ENCODE measurements at places on chromosomes 1 and 21. TPM values are rescaled to one million over a fixed set of nuclear protein-coding genes. Genes with fewer than 3 reads are reported as not detected.

The ADORA1 gene
- total RNA-seq = 8.6 TPM

The C1orf210 gene
- not detected for total RNA-seq

The ZSWIM5 gene
- total RNA-seq = 0.29 TPM

The CCDC27 gene
- total RNA-seq = not detected

The SYT14 gene
- total RNA-seq = 1.8 TPM

The AMY2A gene
- not detected for total RNA-seq

The GCSAML gene
- total RNA-seq = not detected

The PPM1J gene
- 2.2 TPM for total RNA-seq

The ITLN1 gene
- not detected for total RNA-seq

The CRYAA gene
- total RNA-seq = not detected

The SELL gene
- total RNA-seq = 0.05 TPM

The FAM110D gene
- total RNA-seq = 4.1 TPM

The PLA2G2C gene
- not detected for total RNA-seq

The MPC2 gene
- total RNA-seq = 29.5 TPM

The BNIPL gene
- not detected for total RNA-seq

DNA sequence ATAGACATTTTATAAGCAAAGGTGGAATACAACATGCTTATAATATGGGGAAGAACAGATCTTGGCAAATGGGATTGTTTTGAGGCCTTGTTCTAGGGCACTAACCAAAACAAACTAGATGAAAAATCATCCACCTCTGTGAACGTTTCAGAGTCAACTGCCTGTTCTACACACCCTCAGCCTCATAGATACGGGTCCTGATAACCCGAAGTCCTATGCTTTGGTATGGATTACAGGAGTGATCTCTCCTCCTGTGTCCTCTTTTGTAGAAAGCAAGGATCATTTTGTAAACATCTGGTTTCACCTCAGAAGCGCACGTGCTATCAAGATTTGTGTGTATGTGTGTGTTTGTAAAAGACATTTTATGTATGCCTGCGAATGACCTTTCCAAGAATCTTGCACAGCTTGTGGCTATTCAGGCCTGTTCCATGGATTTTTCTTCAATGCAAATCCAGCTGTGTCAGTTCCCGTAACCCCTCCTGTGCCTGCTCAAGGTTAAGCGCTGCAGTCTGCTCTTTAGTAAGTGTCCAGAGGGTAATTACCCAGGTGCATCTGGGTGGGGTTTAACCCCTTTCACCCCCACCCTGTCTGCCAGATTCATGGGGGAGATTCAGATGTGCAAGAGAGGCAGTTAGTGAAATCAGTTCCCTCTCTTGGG, 132.4 kb downstream of the ROR1 start:
- DNase-seq = no peak

DNA sequence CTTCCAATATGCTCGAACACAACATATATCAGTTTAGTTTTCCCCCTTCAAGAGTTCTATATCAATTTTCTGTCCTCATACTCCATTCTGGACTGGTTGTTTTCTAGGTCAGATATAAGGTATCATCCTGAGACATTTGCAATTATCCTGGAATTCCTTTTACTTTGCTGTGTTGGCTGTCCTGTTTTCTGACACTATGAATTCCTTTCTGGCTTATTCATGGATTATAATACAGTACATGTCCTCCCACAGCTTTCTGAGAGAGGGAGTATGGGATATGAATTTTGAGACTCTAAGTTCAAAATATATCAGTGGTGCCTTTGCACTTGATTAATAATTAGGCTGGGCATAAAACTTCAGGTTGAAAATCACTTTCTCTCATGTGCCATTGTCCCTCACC, 11.9 kb downstream of the PHTF1 start:
- no peak for DNase-seq

- DNase-seq = no peak
These were observed 21.1 kb upstream of the OR10J5 start for GRCh38 chr1:159556931-159557369.

- peak; percentile 92 for DNase-seq
These were observed 2.5 kb upstream of the MEF2D start for GRCh38 chr1:156502894-156503697.

- no peak for DNase-seq
These were observed 6.3 kb upstream of the CHI3L2 start for GRCh38 chr1:111221276-111221632.

DNA sequence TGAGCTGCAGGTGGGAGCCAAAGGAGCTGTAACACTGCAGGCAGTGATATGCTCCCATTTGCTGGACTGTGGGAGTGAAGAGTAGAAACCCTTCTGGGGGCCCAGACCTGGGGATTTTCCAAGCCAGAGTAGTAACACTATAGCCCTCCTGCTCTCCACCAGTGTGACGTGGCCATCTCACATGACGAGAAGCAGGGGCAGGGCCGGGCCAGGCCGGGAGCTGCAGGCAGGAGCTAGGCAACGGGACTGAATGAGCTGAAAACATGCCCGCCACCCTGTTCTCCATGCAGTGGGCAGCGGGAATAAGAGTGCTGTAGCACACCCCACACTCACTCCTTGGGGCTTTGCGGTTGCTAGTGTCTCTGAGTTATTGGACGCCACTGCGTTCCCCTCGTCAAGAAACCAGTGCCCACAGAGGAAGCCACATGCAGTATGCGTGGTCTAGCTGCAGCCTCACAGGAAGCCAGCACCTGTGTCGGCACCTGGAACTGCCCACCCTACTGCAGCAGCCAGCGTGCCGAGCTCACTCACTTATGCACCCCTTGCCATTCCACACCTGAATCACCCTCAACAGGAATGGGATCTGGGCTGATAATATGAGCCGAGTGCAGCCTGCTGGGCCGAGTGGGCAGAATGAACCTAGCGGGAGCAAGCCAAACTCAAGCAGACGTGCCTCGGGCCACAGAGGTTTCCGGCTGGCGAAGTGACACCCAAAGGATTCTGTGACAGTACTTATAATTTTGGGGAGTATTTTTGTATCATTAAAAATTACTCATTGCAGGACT, 1389.6 kb downstream of the KCNT2 start:
- DNase-seq = no peak

- no peak for DNase-seq
These were observed 5.9 kb upstream of the SLC6A17 start for GRCh38 chr1:110144366-110144765.

DNA sequence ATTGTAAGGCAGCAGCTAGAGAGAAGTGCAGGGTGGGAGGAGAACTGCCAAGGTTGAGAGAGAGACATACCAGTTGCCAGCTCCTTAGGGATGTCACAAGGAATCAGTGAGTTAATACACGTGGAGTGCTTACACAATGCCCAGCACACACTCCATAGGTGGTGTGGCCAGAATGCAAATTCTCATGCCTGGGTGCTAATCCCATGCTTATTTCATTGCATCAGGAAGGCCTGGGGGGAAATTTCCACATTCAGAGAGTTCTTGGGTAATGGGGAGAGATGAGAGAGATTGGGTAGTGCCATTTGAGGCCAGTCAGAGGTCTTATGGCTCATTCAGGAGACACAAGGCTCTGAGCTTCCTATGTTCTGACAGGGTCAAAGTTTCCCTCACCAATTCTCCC, 38.7 kb downstream of the GJA5 start:
- no peak for DNase-seq

- DNase-seq = no peak
These were observed 28.2 kb downstream of the NAV1 start for GRCh38 chr1:201566933-201567801.

GRCh38 chr1:154193821-154194220, 1.9 kb upstream of the TPM3 start:
- DNase-seq = no peak

GRCh38 chr1:179493323-179493722, 82.4 kb downstream of the NPHS2 start:
- DNase-seq = no peak

- no peak for DNase-seq
These were observed 184.5 kb upstream of the KAZN start for GRCh38 chr1:14413819-14414490.

DNA sequence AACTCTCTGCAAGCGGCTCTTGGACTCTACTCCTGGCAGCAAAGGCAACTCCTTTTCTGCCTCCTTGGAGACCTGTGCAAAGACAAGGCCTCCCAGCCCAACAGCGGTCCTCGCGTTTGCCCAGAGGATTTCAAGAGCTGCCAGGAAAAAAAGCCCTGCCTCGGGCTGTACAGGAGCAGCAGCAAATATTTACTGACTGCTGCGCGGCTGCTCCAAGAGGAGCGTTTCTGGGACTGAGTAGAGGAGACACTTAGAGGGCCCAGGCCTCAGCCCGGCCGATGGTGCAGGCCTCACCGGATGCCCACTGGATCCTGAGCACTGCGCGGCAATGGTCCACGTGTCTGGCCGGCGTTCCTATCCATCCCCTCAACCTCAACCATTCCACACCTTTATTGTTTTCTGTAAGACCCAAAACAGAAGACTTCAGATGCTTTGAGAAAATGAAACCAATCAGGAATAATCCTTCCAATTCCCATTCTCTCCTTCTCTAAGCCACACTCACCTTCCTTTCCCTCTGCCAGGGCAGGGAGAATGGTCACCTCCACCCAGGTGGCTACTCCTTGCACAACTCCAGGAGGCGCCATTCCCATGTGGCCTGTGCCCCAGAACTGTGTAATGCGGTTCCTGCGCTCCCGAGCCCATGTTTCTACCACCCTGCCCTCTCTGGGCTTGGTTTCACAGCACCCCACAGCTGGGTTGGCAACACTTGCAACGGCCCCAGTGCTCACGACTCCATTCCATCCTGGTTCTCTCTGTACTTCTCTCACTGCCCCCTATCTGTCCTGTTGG, 215.8 kb downstream of the TRABD2B start:
- DNase-seq = no peak

DNA sequence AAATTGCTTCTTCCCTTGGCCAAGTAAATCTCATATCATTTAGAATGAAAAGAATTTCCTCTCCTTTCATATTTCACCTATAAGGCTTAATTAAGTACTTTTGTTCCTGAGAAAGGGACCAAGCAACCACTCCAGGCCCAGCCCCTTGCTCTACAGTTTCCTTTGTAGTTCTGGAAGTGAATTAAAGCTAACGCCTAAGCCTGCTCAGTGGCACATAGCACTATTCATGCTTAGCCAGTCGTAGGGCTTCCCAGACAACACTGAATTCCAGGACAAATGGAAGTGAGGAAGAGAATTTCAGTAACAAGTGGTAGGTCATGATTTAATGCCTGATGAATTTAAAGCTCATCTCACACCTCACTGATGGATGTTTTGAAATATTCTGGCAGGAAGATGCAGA, 73.3 kb downstream of the RPAP2 start:
- no peak for DNase-seq

DNA sequence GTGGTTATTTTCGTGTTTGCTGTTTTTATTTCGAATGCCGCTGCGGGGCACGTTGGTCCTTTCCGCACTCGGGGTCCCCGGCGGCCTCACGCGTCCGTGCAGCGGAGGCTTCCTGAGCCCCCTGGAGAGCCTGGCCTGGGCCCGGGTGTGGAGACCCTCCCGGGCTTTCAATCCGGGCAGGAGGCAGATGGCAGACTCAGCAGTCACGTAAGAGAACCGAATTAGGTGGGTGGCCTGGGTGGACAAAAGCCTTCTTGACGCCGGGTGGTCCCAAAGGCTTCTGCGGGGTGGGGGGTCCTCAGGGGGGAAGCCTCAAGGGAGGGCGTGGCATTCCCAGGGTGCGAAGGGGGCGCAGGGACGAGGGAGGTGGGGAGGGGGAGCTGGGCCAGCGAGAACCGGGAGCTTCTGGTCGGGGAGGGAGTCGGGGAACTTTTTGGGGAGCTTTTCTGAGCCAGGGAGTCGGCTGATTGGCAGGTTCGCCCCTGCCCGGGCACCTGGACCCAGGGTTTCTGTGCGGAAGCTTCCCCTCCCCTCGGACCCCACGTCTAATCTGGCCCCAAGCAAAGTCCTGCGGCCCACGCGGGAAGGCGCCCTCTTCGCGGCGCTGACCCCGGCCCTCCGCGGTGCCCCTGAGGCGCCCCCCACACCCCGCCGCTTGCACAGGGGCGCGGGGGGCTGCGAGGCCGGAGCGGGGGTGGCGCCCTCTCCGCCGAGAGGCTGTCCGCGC, 1.3 kb upstream of the HES4 start:
- DNase-seq = no peak

DNA sequence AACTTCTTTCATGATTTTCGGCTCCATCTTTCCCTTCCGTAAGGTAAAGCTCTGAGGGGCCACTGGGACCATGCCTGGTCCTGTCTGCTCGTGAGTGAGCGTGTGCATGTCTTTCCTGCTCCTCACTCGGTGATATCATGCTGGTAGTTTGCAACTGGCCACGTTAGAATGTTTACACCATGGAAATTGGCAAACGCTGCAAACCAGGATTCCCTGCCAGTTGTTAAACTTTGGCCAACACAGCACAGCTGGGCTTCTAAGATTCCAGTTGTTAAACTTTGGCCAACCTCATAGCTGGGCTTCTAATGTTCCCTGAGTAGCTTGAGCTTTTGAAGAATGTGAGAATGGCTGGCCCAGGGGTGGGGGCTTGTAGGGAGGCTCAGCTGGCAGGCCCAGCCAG, 68.0 kb upstream of the ACTL8 start:
- no peak for DNase-seq

DNA sequence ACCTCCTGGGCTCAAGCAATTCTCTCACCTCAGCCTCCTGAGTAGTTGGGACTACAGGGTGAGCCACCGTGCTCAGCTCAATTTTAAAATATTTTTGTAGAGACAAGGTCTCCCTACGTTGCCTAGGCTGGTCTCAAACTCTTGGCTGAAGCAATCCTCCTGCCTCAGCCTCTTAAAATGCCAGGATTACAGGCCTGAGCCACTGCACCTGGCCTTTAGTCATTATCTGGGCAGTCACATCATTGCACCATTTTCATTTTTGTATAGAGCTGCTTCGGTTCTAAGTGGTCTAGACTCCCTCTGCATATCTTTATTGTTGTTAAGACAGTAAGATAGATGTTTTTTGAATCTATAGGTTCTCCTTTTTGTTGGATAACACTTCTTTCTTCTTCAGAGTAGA, 39.9 kb downstream of the ATF3 start:
- DNase-seq = no peak

- DNase-seq = no peak
These were observed 56.7 kb upstream of the SRP9 start for GRCh38 chr1:225720937-225721336.

DNA sequence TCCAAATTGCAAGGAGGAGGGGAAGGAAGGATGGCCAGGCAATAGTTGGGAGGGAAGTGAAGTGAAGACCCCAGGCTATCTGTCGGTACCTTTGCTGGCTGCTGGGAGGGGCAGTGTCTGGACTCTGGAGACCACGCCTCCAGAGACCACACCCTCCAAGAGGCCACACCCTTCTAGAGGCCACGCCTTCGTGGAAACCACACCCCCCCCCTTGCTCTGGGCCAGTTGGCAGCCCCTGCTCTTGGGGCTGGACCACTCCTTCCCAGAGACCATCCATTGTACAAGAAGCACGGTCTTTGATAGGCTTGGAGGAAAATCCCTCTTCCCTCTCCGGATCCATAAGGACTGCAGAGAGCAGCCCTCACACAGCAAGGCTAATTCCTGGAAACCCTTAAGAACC, 73.1 kb downstream of the RYR2 start:
- no peak for DNase-seq

- no peak for DNase-seq
These were observed 86.8 kb downstream of the LRRC8C start for GRCh38 chr1:89719502-89720306.

DNA sequence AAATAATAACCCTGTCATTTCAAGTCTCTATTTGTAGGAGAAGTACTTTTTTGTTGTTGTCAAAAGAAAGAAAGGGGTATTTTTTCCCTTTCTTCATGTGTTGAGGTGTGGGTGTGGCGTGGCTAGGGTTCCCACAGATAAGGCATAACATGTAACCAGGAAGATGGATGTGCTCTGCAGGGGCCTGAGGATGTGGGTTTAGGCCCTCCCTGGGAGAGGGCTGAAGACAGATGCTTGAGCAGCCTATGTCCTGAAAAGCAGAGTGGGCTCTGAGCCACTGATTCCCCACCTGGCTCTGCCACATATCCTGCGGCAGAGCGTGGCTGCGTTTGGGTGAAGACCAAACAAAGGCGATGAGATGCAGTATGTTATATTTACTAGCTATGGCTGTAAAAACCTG, 13.9 kb upstream of the ADAR start:
- DNase-seq = no peak
